Anterior cingulate cortex (tissue), 58 donors: ENCODE measurements at places on chromosomes 6 and 20.

DNA sequence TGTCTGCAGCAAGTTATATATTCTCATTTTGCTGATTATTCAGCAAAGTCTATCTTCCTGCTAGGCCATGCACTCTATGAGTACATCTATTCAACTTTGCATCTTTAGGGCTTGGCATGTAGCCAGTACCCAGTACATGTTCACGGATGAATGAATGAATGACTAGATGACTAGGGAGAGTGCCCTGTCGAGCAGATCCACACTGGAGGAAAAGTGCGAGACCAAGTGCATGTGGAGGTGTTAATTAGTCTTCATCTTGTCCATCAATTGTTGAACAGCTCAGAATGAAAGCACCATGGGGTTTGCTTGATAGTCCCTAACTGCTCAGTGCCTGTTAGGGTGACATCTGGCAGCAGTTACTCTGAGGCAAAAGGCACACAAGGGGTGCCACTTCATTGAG, 30.4 kb downstream of the TM9SF4 start:
- no peak for DNase-seq

DNA sequence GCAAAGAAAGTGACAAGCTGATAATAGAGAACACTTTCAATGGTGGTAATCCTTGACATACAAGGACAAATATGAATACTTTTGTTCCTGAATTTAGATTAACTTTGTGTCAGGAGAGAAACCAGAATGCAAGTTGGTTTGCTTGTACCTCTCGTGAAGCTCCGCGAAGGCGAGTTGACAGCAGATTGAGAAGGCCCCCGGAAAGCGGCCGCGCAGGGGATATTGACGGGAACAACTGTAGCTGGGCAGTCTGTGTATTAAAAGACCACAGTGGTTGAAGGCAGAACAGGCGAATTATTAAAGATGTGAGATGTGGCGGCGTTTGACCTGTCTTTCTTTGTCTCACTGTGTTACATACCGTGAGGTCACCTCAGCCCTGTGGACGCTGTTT, 175.8 kb upstream of the RALGAPA2 start:
- no peak for DNase-seq

DNA sequence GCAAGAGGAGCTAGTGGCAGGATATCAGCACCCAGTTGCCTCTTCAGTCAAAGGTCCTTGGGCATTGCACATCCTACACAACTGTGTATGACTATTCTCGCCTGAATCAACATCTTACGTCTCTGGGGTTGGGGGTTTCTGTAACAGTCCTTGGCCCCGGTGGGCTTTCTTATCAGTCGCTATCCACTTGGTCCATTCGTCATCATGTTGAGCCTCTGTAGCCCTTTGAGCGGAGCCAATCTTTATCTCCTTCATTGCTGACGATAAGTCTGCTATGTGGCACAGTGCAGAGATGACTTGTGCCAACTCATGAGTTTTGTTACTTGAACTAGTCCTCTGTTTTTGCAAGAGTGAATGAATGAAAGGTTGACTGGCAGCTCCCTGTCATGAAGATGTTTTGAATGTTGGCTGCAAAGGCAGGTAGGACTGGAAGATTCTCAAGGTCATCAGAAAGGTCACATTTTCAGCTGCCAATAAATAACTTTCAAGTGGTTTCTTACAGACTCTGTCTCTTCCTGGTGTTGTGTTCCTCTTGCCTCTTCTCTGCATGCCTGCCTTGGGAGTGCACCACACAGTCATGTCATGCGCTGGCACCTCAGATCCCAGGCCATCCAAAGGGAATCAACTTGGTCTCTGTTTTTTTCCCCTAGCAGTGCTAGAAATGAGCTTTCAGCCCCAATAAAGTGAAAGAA, 238.9 kb downstream of the SLC24A3 start:
- DNase-seq = no peak

DNA sequence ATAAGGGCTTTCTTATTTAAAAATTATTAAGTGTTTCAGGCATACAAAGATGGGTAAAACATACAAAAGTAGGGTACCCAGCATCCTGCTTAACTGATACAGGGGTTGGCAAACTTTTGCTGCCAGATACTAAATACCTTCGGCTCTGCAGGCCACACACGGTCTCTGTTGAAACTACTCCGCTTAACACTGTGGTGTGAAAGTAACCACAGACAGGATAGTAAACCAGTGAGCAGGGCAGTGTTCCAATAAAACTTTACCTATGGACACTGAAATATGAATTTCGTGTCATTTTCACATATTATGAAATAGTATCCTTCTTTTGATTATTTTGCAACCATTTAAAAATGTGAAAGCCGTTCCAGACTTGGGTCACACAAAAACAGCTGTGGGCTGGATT, 92.4 kb downstream of the EYA2 start:
- DNase-seq = no peak

GRCh38 chr6:99458319-99458718, 33.2 kb upstream of the PNISR start:
- no peak for DNase-seq

DNA sequence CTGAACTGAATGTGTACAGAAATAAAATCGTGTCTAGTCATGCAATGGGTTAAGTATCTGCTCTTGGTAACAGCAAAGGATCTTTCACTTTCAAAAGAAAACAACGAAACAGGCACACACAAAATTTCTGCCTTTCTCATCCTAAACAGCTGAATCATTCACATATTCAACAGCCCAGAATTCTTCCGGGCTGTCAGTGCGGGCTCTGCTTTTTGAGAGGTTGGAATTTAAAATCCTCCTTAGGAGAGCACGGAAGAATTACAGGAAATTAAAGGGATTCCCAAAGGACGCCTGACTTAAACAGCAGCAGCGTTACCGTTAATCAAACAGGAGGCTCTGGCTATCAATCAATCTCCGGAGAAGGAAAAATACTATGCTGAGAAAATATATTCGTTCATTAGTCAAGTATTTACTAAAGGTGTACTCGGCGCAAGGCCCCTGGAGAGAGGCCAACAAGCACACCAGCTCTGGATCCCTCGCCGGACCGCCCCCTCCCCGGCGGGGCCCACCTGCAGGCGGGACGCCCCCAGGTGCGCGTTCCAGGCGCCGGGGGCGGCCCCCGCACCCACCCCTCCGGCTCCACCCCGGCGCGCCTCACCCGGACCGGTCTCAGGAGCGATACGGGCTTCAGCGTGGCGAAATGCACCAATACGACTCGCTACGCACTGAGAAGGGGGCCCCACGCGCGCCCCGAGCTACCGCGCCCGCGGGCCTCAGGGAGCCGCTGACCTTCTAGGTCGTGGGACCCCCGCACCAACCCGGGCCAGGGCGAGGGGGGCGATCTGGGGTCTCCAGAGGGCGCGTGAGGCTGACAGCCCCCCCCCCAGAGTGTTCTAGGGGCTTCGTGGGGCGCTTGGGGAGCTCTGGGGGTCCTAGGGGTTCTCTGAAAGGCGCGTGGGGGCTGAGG, 1.0 kb downstream of the NAPB start:
- DNase-seq = no peak

- no peak for DNase-seq
These were observed 17.9 kb downstream of the RRBP1 start for GRCh38 chr20:17664025-17664633.

DNA sequence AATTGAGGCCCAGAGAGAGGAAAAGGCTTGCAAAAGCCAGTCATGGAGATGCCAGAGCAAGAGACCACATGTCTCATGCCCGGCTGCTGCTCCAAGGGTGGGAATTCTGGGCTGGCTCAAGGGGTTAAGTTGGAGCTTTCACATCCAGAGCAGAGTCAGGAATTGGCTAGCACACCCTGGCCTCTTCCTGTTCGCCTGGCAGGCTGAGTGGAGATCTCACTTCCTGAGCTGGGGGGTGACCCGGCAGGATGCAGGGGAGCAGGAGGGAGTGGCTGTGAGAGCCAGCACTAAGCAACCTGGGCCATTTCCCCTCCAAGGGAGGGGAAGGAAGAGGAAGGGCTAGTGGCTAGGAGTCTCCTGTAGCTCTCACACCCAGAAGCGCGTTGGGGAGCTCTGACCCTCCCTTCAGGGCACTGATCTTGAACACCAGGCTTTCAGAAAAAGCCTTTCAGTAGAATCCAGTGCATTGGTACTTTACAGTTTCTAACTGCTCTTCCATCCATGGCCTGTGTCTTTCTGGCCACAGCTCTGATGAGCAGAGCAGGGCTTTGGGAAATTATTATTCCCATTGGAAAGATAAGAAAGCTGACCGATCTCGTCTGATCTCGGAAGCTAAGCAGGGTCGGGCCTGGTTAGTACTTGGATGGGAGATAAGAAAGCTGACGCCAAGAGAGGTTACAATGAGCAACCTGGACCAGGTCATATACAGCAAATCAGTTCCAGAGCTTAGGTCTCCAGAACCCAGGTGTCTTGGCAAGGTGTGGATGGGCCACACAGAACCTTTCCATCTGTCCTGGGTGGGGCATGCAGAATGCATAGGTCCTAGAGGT, 2.2 kb upstream of the CCM2L start:
- no peak for DNase-seq

- DNase-seq = no peak
These were observed 28.1 kb downstream of the ROS1 start for GRCh38 chr6:117397536-117398227.

- DNase-seq = no peak
These were observed 16.7 kb upstream of the PNRC1 start for GRCh38 chr6:89063881-89064280.

DNA sequence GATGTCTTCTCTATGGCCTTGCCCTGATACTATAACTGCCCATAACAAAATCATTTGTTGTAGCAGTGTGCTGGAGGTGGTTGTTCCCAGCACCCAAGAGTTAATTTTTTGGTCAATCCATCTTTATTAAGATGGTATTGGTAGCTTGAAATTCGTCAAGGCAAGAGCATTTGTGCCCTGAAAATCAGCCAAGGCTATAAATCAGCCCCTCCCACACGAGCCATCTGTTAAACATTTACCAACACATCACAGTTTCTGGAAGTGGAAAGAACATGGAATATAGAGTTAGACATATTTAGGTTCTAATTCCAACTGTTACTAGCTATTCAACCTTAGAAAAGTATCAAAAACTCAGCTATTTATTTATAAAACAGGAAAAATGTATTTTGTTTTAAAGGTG, 888.4 kb upstream of the GJE1 start:
- no peak for DNase-seq

- no peak for DNase-seq
These were observed 7.4 kb downstream of the CALHM5 start for GRCh38 chr6:116518621-116519368.

DNA sequence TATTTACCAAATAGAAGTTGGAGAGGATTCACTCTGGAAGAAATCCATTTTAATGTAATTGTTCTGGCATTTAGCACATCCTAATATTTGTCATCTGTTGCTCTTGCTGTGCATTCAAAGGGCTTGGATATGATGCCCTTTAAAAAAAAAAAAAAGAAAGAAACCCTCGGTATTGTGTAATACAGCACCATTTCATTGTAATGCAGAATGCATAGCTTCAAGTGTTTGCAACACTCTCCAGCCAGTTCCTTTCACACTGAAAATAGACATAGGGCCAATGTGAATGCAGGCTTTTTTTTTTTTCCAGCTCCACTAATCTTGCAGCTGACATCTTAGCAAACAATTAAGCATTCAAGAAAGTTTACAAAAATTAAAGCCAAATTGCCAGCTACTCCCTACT, 197.4 kb upstream of the POU3F2 start:
- no peak for DNase-seq

GRCh38 chr6:37241775-37242428, 15.7 kb upstream of the TBC1D22B start:
- no peak for DNase-seq

GRCh38 chr20:12113468-12114371, 196.0 kb downstream of the BTBD3 start:
- DNase-seq = peak; percentile 27

DNA sequence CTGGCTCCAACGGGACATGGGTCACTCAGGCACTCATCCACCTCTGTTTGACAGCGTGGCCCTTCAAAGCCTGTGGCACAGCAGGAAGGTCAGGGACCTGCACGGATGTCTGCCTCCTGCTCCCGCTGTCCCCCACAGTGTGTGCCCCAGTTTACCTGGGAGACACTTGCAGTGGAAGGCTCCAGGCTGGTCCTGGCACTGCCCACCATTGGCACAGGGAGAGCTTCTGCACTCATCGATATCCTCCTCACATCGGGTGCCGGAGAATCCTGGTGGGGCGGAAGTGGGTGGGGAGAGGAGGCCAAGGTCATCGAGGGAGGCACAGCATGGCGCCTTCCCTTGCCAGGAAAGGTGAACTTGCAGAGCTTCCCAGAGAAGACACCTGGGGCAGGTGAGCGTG, 6.9 kb downstream of the NOTCH4 start:
- DNase-seq = no peak

GRCh38 chr6:101876431-101876830, 482.9 kb downstream of the GRIK2 start:
- no peak for DNase-seq

DNA sequence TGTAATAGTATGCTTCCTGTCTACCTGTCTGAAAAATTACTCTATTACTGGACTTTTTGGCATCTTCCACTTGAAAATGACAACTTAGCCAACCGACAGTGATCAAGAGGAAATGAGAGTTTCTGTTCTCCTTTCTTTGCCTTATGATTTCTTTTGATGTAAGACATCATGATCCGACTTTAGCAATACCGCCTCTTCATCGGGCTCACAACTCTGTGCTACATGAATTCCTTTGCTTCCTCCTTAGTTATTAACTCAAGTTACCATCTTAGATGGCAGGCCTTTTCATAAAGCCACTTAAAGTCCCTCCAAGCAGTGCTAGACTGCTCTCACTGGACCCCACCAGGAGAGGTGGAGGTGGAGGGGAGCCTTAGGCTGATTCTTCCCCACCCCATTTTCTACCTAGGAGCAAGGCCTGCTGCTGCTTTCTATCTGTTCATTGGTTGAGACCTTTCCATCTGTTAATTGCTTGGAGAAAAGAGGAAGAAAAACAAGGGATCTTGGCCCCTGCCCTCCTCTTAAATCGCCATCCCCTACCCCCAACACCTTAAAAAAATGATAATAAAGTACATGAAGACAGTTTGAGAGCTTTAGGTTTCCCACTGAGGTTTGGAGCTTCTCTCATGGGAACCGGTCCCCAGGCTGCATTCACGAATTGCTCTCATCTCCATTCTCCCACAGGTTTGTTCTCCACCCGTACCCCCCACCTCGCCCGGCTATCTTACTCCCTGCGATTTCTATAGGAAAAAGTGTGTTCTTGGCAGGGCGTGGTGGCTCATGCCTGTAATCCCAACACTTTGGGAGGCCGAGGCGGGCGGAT, 21.6 kb upstream of the MCM3 start:
- DNase-seq = no peak

DNA sequence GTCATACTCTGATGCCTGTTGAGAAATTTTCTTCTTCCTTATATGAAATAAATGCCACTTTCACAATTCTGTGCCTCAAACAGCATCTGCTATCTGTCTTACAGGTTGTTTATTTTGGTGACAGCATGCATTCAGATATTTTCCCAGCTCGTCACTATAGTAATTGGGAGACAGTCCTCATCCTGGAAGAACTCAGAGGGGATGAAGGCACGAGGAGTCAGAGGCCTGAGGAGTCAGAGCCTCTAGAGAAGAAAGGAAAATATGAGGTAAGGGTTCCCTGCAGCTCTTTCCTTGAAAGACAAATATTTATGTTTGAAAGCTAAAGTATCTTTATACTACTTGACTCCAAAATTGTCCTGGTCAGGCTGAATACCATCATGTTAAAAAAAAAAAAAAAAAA, 15.8 kb downstream of the TSPYL4 start:
- no peak for DNase-seq

- DNase-seq = no peak
These were observed 207.1 kb downstream of the ERMARD start for GRCh38 chr6:169958510-169958909.
